ENCODE measurements at places on chromosomes 2 and 18.

GRCh38 chr2:226847090-226847489, 11.2 kb downstream of the RHBDD1 start:
- DNase-seq: no peak

DNA sequence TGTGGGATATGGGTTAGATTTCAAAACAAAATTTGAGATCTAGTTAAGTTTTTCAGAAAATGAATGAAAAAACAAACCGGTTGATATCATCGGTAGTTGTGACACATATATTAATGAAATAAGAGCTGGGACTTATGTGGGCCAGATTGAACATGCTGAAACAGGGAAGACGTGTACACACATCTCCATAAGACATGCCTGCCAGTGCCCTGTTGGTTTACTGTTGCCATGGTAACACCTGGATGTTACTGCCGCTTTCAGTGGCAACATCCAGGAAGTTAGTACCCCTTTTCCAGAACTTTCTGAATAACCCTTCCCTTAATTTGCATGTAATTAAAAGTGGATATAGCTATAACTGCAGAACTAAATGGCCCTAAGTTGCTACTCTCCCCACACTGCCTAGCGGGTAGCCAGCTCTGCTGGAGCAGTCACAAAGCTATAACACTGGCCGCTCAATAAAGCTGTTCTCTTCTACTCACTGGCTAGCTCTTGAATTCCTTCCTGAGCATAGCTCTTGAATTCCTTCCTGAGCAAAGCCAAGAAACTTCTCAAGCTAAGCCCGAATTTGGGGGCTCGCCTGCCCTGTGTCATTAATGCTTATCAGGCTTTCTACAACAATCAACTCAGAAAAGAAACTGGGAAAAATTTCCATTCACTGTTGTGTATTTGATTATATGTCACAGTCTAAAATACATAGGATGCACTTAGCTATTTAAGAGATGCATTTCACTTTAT, 776.3 kb upstream of the CDH7 start:
- DNase-seq: no peak

GRCh38 chr18:777021-777420, 35.0 kb downstream of the YES1 start:
- DNase-seq: no peak

DNA sequence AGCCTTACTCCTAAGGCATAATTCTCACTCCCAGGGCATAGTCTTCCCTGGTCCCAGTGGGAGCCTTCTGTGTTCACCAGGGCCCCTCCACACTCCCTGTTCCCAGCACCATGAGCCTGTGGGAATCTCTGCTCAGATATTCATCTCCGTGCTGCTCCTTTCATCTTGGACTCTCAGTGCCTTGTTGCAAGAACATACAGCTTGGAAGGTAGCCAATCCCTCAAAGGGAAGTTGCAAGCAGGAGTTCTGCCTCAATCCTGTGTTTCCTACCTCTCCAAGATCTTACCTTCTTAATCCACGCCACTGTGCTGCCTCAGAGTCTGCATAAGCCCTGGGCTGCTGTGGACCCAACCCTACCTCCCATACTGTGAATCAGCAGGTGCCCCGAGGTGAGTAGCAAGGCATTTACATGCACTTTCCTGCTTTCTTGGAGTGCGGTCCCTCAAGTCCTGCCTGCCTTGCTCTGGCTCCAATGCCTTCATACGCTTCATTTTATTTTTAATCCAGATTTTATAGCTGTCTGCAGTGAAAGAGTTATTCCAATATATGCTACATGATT, 413.8 kb upstream of the RAB6C start:
- DNase-seq: no peak

- DNase-seq: no peak
Measured at GRCh38 chr2:101036562-101036961, 34.5 kb downstream of the RPL31 start.

DNA sequence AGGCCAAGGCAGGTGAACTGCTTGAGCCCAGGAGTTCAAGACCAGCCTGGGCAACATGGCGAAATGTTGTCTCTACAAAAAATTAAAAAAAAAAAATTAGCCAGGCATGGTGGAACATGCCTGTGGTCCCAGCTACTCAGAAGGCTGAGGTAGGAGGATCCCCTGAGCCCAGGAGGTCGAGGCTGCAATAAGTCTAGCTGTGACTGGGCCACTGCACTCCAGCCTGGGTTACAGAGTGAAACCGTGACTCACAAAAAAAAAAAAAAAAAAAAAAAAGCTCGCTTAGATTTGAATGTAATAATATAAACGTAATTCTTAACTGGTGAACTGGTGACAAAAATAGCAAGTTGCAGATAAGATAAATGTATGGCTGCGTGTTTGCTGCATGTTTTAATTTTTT, 56.5 kb downstream of the TFCP2L1 start:
- DNase-seq: no peak

DNA sequence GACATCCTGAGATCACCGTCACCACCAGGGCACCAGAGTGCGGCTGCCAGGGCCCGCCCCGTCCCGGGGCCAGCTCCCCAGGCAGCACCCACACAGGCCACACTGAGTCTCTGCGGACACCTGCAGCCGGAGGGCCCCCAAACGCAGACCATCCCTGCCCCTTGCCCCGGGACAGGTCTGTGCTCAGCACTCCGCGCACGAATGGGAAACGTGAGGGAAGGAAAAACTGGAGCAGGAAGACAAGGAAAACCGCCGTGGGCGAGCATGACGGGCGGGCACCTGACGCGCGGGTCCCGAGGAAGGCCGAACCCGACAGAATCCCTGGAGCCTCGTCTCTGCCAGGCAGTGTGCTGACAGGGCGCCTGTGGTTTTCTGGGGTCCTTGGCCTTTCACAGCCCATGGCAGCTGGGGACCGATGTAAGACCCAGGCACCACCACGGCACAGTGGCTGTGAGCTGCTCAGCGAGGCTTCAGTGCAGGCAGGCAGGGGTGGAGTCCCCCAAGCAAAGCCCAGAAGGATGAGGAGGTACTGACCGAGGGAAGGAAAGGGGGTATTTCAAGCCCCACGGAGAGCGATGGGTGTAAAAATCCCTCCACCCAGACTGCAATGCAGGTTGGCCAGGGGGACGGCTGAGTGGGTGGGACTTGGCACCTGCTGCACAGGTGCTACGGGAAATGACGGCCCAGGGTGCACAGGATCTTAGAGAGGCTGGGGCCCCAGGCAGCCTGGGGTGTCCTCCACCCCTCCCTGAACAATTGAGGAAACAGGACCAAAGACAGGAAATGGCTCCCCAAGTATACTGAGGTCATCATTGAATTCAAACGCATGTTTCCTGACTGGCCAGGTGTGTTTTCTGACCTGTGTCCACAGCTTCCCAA, 59.0 kb downstream of the PXDN start:
- DNase-seq: no peak

DNA sequence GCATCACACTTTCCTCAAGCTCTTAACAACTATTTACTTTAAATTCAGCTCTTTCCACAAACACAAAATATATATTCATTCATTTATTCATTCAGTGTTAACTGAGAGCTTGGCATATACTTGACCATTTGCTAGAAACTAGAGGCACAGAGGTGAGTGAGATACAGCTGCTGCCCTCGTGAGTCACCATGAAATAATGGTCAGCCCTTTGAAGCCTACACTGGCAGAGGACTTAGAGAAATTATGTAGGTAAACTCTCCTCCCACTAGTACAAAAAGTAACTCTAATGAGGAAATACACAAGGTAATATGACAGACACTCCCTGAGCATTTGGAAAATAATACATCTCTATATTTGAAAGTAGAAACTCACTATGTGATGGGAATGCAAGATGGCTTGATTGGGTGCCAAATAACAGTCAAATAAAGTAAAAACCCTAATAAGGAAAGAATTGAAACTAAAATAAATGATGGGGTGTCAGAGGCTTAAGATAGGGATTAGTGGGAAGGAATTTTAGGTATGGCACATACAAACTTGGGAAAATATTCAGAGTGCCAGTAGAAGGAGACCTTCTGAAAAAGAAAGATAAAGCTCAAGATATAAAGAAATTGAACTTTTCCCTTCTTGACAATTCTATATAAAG, 61.1 kb downstream of the ANTXR1 start:
- DNase-seq: no peak

GRCh38 chr2:223000872-223001796, 50.9 kb upstream of the KCNE4 start:
- no peak for DNase-seq

DNA sequence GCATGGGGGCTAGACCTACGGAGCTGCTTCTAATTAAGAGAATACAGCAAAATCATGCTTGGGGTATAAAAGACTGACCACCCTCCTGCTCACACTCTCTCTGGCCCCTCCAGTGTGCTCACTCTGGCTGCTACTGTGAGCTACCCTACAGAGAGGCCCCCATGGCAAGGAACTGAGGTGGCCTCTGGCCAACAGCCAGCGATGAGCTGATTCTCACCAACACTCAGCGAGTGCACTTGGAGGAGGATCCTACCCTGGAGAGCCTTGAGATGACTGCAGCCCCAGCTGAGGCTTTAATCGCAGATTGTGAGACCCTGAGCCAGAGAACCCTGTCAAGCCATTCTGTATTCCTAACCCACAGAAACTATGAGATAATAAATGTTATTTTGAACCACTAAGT, 88.2 kb downstream of the GFPT1 start:
- no peak for DNase-seq

DNA sequence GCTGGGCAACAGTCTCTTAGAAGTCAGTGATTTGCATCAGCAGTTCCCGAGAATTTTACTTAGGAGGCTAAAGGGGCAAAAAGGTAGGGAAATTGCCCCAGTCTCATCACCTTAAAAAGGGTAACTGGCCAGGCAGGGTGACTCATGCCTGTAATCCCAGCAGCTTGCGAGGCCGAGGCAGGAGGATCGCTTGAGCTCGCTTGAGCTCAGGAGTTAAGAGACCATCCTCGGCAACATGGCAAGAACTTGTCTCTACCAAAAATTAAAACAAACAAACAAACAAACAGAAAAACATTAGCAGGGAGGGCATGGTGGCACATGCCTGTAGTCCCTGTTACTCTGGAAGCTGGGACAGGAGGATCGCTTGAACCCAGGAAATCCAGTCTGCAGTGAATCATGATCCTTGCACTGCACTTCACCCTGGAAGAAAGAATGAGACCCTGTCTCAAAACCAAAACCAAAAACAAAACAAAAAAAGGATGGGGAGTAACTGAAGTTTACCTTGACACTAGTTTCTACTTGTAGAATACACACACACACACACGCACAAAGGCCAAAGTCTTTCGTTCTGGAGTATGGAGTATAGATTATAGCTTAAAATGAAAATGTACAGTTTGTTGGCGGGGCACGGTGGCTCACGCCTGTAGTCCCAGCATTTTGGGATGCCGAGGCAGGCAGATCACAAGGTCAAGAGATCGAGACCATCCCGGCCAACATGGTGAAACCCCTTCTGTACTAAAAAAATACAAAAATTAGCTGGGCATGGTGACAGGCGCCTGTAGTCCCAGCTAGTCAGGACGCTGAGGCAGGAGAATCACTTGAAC, 2.7 kb upstream of the GEMIN6 start:
- no peak for DNase-seq

GRCh38 chr2:16615246-16615645, 50.4 kb downstream of the CYRIA start:
- no peak for DNase-seq

GRCh38 chr2:162317861-162318327, 590 bp downstream of the IFIH1 start:
- DNase-seq: no peak

DNA sequence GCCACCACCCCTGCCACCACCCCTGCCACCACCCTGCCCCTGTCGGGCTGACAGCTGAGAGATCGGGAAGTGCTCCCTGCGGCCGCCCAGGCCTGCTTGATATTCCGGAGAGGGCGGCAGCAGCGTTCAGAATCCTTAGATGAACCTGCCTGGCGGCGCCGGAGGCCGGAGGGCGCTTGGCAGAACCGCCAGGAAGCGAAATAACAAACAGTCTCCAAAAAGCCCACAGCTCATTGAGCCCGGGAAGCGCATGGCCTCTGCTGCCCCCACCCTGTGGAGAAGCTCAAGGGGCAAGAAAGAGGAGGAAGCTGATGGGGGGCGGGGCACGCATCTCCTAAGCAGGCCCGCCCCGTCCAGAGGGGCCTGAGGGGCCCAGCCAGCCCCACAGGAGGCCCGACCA, 92.2 kb upstream of the MBOAT2 start:
- no peak for DNase-seq

- no peak for DNase-seq
Measured at GRCh38 chr2:118670276-118670675, 177.2 kb downstream of the EN1 start.

GRCh38 chr18:29540548-29540947, 1363.6 kb upstream of the CDH2 start:
- no peak for DNase-seq

DNA sequence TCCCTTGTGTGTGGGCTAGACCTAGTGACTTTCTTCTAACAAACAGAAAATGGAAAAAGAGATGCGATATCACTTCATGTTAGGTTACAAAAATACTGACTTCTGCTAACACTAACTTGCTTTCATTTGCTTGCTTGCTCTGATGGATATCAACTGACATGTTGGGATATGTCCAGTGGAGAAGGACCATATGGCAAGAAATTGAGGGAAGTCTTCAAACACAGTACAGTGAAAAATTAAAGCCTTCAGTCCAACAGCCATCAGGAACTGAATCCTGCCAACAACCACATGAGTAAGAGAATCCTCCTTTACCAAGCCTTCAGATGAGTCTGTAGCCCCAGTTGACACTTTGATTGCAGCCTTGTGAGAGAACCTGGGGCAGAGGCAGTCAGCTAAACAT, 143.9 kb downstream of the MAIP1 start:
- DNase-seq: no peak

DNA sequence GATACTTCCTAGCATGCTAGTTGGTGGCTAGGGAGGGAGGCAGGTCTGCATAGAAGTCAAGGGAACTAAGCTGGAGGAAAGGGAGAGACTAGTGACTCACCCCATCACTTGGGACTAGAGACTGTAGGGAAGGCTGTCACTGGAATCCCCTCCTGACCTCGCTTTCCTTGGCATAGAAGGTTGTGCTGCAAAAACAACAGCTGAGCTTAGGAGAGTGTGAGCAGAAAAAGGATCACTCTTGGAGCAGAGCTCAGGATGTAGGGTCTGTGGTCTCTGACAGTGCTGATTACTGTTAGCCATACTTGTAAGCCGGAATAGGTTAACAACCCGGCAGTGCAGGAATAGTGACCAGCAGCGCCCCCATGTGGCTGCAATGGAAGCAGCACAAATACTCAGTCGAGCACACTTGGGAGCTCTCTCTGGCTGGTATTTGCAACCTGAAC, 66.9 kb upstream of the SMAD2 start:
- no peak for DNase-seq

Measured in NCI-H2081 treated with DMSO at 0.1 percent for 48 hours (cell line).